ENCODE measurements at places on chromosomes 7 and 10.

DNA sequence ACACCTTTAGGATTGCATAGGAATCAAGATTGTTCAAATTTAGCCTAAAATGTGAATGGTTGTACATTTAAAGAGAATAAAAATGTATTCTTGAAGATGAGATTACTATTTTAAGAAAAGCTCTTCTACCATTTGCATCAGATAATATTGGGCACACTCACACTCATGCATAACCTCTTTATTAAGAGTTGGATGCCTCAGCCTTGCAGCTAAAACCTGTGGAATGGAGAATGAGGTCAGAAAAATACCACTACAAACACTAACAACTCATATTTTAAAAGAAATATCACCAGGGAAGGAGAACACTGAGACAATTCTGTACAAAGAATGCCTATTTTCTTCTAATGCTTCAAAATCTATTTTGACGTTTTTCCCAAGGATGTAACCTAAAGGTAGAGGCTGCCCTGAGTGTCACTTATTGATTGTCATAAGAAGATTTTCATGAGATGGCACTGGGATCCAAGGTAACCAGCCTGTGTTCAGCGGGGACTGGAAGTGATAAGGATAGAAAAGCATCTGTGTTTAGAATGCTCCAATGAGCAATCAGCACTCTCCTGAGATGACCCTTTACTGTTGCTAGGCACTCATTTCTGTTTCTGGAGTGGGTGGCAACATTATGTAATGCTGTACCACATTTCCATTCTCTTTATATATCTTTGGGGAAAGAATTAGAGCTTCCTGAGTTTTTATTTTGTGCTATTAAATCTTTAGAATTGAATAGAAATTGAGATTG, 26.6 kb downstream of the REEP3 start:
- DNase-seq, result no peak

DNA sequence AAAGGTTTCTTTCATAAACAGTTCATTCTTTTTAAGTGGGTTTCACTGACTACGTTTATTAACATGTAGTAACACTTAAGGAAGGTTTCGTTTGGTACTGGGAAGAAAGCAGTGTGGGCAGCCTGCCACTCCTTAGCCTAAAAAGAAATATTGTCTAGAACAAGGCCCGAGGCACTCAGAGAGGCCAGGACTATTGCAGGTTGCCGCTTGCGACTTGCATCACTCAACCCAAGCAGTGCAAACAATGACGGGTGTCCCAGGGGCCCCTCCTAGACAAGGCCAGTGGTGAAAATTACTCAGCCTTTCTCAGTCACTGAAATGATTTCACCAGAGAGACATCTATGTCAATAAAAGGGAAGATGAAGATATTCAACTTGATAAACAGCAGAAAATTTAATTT, 243.9 kb downstream of the SNX13 start:
- no peak for DNase-seq

- DNase-seq, result no peak
These were observed 65.9 kb downstream of the DGKB start for GRCh38 chr7:14836571-14837189.

DNA sequence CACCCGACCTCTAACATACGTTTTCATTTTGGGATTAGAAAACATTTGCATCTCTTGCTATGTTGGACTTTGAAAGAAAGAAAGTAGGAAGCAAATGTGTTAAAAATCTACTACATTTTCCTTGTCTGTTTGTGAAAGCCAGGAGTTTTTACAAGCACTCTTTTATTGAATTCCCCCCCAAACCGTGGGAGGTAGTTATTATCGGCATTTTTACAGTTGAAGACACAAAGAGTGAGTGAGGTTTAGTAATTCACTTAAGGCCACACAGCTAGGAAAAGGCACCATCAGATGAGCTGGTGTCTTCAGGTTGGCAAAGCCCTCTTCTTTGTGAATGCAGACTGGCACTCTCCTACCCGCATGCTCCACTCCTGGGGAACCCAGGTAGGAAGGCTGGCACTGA, 23.5 kb upstream of the SFMBT2 start:
- no peak for DNase-seq
